OCI-LY7 (cell line): ENCODE measurements at places on chromosomes 6 and 20. TPM values are rescaled to one million over a fixed set of nuclear protein-coding genes. Genes with fewer than 3 reads are reported as not detected.

CLPSL1 gene
- not detected in 2 replicates for total RNA-seq

WFDC10B gene
- total RNA-seq: not detected in 2 replicates

HLA-DQA2 gene
- 3.3 and 3.6 TPM in 2 replicates for total RNA-seq

SEL1L2 gene
- total RNA-seq: not detected in 2 replicates

DNA sequence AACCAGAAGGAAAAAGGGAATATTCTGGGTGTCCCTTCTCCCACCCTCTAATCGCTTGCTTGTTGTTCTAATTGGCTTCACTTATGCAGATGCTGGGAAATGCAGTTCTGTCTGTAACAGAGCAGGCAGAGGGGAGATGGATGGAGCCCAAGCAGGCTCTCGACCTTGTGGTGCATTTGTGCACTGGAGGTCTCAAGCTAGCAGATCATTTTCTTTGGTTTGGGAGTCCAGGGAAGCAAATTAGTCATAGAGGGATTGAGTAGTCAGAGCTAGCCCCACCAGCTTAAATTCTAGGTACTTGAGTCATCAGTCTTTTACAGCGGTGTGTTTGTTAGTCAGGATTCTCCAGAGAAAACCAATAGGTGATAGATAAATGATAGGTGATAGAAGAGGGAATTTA is 234.7 kb upstream of the ECI2 start:
- no peak for DNase-seq

DNA sequence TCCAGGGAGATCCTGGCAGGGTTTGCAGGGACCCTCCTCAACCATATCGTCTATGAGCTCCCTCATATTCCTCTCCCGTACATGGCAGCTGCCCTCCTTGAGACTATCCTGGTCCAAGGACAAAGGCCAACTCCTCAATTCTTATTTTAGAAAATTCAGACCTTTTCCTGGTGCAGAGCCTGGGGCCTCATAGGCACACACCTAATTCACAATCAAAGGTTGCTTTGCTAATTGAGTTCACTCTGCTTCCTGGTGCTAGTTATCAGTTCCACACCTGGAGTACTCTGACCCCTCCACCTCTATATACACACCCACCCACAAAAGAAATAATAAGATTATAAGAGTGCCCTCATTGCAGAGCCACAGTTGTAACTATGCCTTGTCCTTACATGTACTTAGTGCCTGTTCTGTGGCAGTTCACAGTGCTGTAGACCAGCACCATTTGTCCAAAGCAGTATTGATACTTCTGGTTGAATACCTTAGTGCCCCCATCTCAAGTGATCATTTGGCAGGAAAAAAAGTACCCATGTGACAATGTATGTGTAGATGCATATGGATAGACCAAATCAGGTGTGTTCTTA is 38.7 kb downstream of the GSS start:
- DNase-seq: no peak

GRCh38 chr6:98094696-98095095 is 739.7 kb upstream of the POU3F2 start:
- no peak for DNase-seq

DNA sequence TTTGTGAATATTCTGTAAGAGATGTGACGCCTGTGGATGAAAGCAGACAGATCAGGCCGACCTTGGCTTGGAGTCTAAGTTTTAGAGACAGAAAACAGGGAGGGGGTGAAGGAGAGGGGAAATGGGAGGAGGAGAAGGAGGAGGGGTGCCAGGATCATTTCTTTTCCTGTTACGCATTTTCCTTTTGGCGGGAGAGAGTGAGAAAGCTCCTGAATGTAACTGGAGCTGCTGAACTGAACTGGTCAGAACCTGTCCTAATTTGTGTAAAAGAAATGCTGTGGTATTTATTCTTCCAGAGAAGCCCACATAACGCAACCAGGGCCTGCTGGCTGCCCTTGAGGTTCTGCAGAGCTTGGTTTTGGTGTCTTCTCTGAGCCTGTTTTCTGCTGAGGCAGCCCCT is 41.9 kb downstream of the UTRN start:
- no peak for DNase-seq

DNA sequence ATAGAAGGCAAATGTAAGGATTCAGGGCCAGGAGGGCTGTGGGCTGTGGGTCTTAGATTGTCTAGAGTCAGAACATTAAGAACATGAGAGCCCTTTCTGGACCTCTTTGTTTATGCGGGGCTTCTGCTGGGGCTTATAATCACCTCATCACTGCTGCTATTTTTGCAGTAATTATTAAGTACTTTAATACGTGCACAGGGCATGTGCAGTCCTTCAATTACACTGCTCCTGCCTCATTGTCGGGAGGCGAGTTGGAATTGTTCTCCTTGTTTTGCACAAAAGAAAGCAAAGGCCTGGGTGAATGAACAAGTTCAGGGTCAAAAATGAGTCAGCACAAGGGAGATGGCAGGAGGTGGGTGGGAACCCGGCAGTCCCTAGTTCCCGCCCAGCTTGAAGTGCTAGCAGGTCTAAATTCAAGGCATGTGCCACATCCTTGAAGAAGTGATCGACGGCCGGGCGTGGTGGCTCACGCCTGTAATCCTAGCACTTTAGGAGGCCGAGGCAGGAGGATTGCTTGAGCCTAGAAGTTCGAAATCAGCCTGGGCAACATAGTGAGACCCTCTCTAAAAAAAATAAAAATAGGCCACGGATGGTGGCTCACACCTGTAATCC is 34.4 kb upstream of the PTPN1 start:
- no peak for DNase-seq

GRCh38 chr20:62829231-62830230 is 12.7 kb downstream of the COL9A3 start:
- DNase-seq: no peak

DNA sequence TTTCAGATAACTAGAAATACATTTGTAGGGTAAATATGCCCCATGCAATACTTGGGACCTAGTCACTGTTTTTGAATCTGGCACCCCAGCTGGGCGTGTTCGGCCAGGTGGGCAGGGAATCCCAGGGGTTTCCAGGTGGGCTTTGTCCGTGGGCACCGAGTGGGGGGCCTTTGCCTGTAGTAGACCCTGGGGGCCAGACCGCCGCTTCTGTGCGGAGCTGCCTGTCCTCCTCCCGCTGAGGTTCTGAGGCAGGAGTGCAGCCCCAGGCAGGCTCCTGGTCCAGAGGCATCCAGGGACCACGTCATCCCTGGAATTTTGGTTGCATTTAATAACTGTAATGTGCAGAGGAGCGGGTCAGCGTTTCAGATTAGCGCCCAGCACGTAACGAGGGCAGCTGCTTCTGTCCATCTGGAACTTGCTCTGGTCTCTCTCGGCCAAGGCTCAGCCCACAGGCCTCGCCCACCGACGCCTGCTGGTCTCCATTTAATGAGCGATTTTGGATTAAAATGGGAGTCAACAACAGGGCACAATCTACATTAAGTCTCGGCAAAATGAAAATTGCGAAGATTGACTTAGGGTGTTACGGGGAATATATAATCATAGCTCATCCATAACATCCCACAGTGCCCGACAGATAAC is 12.8 kb downstream of the BHLHE23 start:
- no peak for DNase-seq

- no peak for DNase-seq
These were observed 13.8 kb downstream of the TREM1 start for GRCh38 chr6:41272591-41273240.
